ENCODE measurements at places on chromosomes 2 and 18.

DNA sequence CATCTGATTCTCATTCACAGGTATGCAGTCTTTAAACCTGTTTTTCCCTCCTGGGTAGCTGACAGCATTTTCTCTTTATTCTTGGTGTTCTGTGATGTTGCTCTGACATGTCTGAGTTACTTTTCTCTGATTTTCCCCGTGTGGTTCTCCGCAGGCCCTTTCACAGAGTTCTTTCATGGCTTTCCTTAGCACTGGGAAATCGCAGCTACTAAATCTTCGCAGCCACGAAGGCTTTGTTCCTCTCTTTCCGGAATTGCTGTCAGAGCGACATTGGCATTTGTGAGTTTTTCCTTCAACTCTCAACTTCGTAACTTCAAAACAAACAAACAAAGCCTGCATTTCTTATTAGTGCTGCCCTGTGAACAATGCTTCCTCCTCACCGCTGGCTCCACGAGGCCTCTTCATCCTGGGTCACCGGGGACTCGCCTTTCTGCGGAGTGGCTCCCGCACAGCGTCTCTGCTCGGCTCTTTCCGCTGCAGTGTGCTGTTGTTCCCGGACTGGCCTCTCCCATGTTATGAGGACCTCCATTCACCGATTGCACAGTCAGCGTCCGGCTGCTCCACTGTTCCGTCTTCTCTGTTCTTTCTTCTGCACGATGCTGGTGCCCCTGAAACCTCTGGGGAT, 16.1 kb downstream of the COLEC11 start:
- no peak for DNase-seq

DNA sequence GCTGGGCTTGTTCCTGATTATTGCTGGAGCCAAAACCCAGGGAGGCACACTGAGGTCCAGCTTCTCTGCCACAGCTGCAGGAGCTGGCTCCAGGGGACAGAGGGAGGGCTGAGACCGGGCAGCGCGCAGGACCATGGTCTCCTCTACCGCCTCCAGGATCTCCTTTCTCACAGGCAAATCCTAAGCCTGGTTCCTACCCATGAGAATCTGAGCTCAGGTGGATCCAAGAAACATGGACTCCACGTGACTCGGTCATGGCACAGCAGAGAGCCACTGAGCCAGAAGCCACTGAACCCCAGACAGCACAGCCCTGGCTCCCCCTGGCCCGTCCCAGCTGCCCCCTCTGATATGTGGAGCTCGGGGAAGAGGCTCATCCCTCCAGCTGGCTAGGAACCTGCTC, 653.4 kb upstream of the ID2 start:
- DNase-seq = no peak

DNA sequence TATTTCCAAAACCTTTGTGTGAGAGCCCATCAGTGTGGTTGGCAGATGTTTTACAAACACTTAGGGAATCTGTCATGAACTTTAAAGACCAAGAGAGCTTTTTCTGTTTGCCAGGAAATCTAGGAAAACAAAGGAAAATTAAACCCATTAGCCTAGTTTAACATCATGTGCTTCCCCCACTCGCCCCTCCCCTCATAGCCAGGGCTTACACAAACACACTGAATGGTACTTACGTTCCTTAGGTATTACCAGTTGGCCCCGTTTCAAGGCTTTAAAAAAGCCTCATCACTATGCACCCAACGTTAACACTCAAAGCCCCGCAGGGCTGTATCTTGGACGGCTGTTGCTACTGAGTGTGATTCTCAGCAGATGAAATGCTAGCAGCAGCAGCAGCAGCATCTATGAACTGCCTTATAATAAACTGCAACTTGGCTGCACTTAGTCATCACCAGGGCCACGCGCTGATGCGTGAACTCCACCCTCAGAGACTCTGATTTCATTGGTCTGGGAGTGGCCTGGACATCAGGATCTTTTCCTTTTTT, 20.1 kb upstream of the TTC39C start:
- DNase-seq = peak; percentile 75

GRCh38 chr2:124323321-124323720, 298.2 kb downstream of the CNTNAP5 start:
- DNase-seq = no peak

GRCh38 chr2:28981016-28981441, at the start of gene TOGARAM2:
Gene TOGARAM2 (plus strand): TSS chr2:28981298. CDS start chr2:28994835, 13,537 bp downstream.
- DNase-seq = no peak
